Cerebellum (tissue), 4 donors: ENCODE measurements at places on chromosomes 6 and 20. TPM values are rescaled to one million over a fixed set of nuclear protein-coding genes. Genes with fewer than 3 reads are reported as not detected.

The KIAA1755 gene
- 5.6 TPM for total RNA-seq

The LINC00237 gene
- total RNA-seq: 0.45 TPM

The C20orf144 gene
- not detected for total RNA-seq

The ATP6V1G2 gene
- 48.2 TPM for total RNA-seq

The PTCRA gene
- total RNA-seq: not detected

The BPIFB1 gene
- total RNA-seq: 0.45 TPM

The SEMG1 gene
- not detected for total RNA-seq

The SH3BGRL2 gene
- total RNA-seq: 26.1 TPM

The TMEM14C gene
- total RNA-seq: 39.8 TPM

The SLC13A3 gene
- total RNA-seq: 9.8 TPM

The ADGB gene
- total RNA-seq: 0.36 TPM

The CDH4 gene
- total RNA-seq: 19.3 TPM

The CRISP3 gene
- total RNA-seq: not detected

The CLDN20 gene
- total RNA-seq: not detected

The FILIP1 gene
- total RNA-seq: 1.5 TPM

The OOEP gene
- not detected for total RNA-seq

The TBC1D22B gene
- 8.1 TPM for total RNA-seq

The GINS1 gene
- 12.1 TPM for total RNA-seq

The TREML1 gene
- total RNA-seq: not detected

The ELOVL2 gene
- total RNA-seq: 22.0 TPM

The NFATC2 gene
- total RNA-seq: 1.3 TPM

The PRR18 gene
- 0.54 TPM for total RNA-seq

The PPP1R3G gene
- 1.00 TPM for total RNA-seq

The KAT14 gene
- 20.8 TPM for total RNA-seq

The COL21A1 gene
- 15.5 TPM for total RNA-seq

The PI3 gene
- total RNA-seq: not detected

The MEP1A gene
- 0.09 TPM for total RNA-seq

The EYA2 gene
- total RNA-seq: 6.6 TPM

The TUBB1 gene
- total RNA-seq: 1.2 TPM

The SLC2A10 gene
- 8.0 TPM for total RNA-seq

The TSHZ2 gene
- total RNA-seq: 7.1 TPM

The NTSR1 gene
- total RNA-seq: 1.8 TPM

The HTR1E gene
- 0.54 TPM for total RNA-seq

The TRIM31 gene
- not detected for total RNA-seq

The SIRPG gene
- total RNA-seq: not detected

The HLA-DPA1 gene
- total RNA-seq: 1.9 TPM

The DNMT3B gene
- total RNA-seq: 9.3 TPM

The SNRNP48 gene
- 21.5 TPM for total RNA-seq

The TRIM15 gene
- not detected for total RNA-seq

The STAU1 gene
- total RNA-seq: 36.0 TPM

The TCF19 gene
- 9.1 TPM for total RNA-seq

The TCP11 gene
- not detected for total RNA-seq

The ADGRF5 gene
- total RNA-seq: 8.0 TPM

The GTSF1L gene
- total RNA-seq: not detected

The EEF1A2 gene
- total RNA-seq: 78.4 TPM

The KIF25 gene
- 0.64 TPM for total RNA-seq

The IMPG1 gene
- total RNA-seq: 0.36 TPM

The CCN5 gene
- not detected for total RNA-seq

The CRIP3 gene
- total RNA-seq: 5.8 TPM

The ANKRD60 gene
- total RNA-seq: not detected

The ADTRP gene
- total RNA-seq: not detected

The PROKR2 gene
- 0.45 TPM for total RNA-seq

The CLPSL1 gene
- total RNA-seq: not detected

The RNF182 gene
- total RNA-seq: 18.6 TPM

The RGL2 gene
- total RNA-seq: 25.3 TPM
